ENCODE measurements at places on chromosomes 6 and 20.

- DNase-seq = no peak
Observed at GRCh38 chr6:157066781-157067491, 256.4 kb downstream of the TMEM242 start.

DNA sequence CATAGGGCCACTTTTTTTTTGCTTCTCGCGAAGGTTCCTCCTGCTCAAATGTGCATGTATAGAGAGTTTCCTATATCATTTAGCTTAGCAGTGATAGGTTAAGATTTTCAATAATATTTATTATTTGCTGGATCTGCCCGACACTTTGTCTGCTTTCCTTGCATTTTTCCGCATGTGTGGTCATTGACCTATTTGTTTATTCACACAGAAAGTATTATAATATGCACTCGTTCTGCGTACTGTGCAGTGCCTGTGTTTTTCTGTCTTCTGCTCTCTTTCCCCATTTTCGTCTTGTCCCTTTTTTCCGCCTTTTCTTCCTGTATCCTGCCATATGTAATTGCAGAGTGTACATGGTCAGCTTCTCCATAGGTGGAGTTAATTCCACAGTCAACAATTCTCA is 255.8 kb downstream of the TMEM242 start:
- DNase-seq = no peak

GRCh38 chr6:69907981-69908498 is 41.7 kb downstream of the COL19A1 start:
- no peak for DNase-seq

DNA sequence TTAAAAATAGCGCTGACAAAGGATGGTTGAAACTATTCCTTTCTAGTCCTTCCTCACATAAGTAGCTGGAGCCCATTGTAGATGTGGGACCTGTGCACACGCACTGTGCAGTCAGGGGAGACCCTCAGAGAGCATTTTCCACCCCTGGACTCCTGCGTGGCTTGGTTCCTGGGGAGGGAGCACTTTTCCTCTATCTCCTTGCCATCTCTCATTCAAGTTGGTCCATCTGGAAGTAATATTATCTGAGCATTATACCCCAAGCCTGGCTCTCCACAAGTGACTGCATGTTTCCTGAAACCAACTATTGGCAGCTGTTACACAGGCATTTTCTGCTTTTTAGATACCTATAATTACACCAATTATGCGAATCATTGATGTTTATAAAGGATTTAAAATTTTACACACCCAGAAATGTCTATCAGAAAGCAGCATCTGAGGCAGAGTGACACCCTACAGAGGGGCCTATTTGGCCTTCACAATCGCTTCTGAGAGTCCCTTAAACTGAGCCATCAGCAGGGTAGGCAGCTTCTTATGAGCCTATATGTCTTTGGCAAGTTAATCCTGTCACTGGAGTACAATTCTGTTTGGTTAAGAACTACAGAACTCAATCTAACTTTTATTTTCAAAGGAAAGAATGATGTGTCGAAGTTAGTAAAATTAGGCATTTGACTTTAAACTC is 18.7 kb downstream of the SOX4 start:
- DNase-seq = no peak

DNA sequence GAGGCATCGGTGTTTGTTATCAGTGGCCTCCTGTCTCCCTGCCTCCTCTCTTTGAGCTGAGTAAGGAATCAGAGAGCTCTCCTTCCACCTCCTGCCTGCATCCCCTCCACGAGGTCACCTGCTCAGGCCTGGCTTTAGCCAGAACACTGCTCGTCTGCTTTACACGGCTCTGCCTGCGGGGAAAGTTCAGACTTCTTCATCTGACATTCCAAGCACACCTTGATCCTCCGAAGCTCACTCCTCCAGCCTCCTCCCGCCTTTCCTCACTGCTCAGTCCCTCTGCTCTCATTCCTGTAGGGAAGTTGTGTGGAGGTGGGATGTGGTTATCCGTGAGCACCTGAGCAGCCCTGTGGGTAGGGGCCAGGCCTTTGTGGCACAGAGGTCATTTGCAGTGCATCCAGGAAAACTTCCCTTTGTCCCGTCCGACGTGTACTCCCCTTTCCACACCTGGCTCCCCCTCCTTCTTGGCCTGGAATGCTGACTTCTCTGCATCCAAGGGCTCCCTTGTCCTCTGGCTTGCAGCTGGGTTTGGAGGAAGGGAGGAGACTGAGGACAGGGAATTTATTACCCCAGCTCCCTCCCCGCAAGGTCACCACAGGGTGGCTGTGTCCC is 12.8 kb upstream of the CCDC167 start:
- no peak for DNase-seq

GRCh38 chr6:42378125-42378524 is 73.6 kb downstream of the TRERF1 start:
- no peak for DNase-seq

DNA sequence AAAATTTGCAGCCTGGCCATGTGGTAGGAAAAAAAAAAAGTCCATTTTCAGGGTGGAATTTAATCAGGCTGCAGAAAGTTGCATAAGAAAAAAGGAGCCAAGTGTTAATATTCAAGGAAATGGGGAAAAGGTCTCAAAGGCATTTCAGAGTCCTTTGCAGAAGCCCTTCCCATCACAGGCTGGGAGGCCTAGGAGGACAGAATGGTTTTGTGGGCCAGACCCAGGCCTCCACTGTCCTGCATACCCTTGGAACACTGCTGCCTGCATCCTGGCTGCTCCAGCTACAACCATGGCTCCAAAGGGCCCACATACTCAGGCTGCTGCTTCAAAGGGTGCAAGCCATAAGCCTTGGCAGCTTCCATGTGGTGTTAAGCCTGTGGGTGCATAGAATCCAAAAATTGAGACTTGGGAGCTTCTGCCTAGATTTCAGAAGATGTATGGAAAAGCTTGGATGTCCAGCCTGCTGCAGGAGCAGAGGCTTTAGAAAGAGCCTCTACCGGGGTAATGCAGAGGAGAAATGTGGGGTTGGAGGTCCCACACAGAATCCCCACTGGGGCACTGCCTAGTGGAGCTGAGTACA is 239.0 kb upstream of the STXBP5 start:
- no peak for DNase-seq

- peak; percentile 38 for DNase-seq
Observed at GRCh38 chr6:104711371-104711770, 148.3 kb downstream of the HACE1 start.

DNA sequence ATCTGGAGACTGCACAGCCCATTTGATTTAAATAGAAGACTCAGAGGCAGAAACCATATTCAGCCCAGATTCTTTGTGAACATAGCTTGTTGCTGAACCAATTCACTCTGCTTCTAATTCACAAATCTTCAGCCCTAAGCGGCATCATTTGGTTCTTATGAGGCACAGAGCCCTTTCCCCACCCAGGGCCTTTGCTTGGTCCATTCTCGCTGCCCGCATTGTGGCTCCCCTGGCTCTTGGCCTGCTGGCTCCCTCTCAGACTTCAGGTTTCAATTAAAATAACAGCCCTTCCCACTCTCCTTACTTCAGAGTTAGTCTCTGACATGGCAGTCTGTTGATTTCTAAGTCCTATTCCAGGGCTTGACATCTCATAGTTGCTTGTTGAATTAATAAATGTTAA is 9.4 kb upstream of the TMEM14A start:
- DNase-seq = no peak

DNA sequence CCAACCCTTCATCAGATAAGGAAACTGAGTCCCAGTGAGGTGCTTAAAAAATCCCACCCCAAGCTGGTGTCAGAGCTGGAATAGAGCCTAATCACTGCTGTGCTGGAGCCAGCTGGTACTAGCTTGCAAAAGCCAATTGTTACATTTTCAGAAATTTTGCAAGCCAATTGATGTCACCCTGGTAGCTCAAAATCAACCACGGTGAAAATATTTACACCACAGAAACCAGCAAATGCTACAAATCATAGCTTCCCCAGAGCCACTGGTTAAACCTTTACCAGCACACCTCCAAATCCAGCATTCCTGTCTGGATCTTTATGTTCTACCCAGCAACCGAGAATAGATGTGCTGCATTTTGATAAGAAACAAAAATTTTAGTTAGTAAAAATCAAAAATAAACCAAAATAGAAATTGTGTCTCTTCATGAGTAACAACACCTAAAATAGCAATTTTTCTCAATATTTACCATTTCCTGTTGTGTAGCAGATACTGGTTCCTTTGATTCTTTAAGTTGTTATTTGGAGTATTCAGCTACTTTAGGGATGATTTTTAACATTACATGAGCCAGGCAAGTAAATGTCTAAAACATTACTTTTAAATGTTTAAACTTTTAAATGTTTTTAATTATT is 7.2 kb upstream of the LCA5 start:
- DNase-seq = no peak

DNA sequence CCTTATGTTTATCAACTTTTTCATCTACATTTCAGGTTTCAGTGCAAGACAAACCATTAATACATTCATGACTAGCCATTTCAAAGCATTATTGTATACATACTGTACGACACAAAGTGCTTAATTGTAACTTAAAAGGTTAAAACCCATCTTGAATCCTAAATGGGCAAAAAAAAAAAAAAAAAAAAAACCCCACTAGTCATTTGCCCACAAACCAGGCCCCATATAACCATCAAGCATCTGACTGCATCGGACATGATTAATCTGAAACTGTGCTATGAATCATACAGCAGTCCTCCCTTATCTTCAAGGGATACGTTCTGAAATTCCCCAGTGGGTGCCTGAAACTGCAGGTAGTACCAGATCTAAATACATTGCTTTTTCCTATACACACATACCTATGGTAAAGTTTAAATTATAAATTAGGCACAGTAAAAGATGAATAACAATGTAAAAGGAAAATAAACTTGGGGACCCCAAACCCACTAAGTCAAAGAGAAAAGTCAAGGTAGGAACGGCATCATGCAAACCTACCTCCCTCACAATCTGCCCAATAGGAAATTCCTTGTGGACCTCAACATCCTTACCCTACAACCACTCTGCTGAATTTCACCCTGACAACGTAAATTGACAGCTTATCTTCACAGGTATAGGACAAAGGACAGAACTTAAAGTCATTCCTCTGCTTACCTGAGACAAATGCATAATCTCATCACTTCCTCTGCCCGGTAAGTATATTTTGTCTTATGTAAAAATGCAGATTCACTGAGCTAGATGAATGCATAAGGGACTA is 14.3 kb downstream of the B4GALT5 start:
- no peak for DNase-seq

DNA sequence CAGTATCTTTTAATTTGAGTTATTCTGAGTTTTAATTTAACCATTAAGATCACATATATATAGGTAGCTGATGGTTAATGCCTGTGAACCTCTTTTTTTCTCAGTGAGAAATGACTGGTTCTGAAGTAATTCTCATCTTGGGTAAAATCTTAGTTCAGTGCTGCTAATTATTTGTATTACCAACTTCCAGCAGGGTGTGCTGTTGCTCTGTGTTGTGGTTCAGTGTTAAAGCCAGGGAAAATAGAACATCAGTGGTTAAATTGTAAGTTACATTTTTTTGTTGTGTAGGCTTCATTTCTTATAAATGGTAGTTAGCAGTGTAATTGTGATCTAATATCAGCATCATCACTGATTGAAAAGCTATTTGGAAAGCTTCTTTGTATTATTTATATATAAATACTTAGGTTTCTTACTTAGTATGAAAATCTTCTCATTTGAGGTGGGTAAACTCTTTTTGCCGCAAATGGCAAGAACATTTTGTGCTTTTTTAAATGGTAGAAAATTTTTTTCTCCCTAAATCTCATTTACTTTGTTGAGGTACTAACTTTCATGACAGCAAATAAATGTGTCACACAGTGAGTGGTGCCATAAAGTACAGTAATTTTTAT is 43.7 kb downstream of the CDC5L start:
- DNase-seq = peak; percentile 28

DNA sequence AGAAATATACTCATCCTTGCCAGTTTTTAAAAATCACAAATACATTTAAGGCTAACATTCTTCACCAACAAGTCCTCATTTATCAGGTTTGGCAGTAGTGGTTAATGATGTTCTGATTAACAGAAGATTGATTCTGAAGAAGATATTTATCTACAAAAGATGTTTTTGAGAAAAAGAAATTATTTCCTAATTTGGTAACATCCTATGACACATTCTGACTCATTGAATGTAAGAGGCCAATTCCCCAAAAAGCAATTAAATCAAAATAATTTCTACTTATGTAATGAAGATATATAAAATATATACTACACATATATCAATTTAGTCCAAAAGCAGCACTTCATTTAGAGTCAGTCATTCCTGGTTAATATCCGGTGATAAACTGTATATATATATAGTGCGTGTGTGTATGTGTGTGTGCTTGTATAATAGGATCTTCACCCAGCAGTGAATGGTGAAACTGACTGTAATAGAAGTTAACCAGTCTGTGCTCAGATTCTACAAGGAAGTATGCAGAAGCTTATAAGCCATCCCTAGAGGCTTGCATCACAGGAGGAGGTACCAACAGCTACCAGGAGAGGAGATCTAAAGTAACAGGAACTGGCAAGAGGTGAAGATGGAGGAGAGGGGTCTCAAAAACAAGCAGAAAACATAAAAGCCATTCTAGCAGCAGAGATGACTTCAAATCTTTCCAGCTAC is 82.9 kb upstream of the MARCKS start:
- peak; percentile 2 for DNase-seq

GRCh38 chr20:20181322-20181721 is 129.0 kb downstream of the CFAP61 start:
- no peak for DNase-seq

DNA sequence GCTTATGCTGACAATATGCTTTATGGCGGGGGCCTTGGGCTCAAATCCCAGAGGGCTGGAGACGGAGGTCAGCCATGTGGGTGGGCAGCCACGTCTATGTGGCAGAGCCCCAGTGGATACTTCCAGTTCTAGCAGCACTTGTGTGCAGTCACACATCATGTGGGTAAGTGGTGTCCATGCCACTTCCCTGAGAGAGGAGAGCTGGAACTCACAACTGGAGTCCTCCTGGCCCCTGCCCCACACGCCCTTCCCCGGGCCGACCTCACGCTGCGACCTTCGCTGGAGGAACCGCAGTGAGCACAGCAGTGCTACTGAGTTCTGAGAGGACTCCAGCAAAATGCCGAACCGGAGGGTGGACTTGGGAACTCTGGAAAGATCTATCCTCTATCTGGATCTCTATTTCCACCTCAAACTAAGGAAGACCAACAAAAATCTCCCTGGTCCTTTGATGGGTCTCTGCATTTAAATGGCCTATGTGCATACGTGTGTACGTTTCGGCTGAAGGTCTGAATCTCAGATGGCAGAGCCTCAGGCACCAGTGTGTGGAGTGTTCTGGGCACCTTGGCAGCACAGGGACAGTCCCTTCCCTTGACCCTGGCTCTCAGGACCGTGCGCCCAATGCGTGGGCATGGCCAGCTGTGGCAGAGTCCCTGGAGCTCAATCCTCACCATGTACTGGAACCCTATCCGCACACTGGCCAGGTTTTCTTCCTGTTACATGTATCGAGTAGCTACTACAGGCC is 55.4 kb downstream of the GNAS-AS1 start:
- DNase-seq = no peak

DNA sequence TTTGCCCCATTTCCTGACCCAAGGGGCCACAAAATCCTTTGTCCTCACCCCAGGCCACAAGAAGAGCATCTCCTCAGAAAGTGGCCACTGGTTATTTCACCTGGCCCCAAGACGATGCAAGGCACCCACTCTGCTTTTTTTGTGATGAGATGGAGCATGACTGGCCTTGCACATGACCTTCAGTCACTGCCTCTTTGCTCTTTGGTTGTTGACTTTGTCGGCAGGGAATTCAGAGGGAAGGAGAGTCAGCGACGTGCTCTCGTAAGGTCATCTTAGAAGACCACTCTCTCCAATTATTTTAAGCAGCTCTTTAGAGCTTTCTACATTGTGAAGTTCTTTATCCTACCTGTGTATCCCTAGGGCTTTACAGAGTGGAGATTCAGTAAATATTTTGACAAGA is 306.7 kb downstream of the PLCB1 start:
- DNase-seq = no peak

GRCh38 chr6:96624957-96625356 is 62.0 kb downstream of the FHL5 start:
- DNase-seq = no peak

- no peak for DNase-seq
Observed at GRCh38 chr6:5181510-5182317, 79.0 kb downstream of the LYRM4 start.
